ENCODE measurements at places on chromosomes 6 and 20. TPM values are rescaled to one million over a fixed set of nuclear protein-coding genes. Genes with fewer than 3 reads are reported as not detected.

GRCh38 chr6:91083211-91083610, 496.3 kb upstream of the MAP3K7 start:
- DNase-seq: peak; percentile 34

- DNase-seq: no peak
These were observed 14.0 kb downstream of the KCNQ2 start for GRCh38 chr20:63458170-63459069.

DNA sequence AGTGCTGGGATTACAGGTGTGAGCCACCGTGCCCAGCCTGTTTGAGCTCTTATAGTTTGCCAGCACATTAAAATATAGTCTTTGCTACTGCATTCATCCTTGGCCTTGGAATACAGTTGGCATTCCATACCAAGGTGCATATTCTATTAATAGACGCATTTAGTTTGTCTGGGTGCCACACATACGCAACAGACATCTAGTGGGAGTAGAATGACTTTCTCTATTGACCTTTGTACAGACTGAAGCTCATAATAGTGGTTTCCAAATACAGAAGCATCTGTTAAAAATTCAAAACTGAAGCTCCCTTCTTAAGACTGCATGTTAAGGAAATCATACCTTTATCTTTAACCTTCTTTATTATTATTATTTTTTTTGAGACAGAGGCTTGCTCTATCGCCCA, 46.7 kb upstream of the FNDC1 start:
- no peak for DNase-seq

Gene MAPK13
- 7.6 TPM for total RNA-seq

DNA sequence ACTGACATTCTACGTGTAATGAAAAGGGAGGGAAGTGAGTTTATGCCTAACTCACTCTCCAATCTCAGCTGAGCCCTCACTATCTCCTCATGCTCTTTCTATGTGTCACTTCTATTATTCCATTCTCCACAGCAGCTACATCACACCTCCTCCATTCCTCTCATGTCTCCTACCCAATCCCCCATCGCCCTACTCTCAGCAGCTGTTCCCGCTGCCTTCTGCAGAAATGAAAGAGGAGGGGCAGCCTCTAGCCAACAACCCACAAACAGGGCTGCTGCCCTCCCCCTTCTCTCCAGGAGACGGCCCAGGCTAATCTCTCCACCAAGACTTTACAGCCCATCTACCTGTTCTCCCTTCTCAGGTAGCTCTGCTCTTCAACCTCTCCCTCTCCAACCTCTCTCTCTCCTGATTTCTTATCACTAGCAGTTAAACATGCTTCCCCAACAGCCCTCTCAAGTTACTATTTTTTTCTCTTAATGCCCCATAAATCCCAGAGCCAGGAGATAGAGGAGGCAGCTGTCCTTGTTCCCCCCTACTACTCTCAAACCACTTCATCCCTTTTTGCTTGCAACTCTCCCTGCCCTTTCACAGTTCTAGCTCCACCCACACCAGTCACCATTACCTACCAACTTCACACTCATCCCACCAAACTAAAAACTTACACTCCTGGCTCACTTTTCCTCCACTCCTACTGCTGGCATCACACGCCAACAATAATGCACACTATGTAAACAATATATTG, 136.5 kb downstream of the BTBD9 start:
- DNase-seq: no peak

Gene CLIC5
- not detected for total RNA-seq

DNA sequence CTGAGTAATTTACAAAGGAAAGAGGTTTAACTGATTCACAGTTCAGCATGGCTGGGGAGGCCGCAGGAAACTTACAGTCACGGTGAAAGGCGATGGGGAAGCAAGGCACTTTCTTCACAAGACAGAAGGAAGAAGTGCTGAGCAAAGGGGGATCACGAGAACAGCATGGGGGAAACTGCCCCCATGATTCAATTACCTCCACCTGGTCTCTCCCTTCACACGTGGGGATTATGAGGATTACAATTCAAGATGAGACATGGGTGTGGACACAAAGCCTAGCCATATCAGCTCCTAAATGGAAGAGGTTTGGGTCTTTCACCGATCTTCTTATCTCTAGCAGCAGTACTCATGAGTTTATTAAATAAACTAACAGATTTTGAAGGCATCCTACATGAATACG, 152.9 kb upstream of the RUNX2 start:
- DNase-seq: no peak

DNA sequence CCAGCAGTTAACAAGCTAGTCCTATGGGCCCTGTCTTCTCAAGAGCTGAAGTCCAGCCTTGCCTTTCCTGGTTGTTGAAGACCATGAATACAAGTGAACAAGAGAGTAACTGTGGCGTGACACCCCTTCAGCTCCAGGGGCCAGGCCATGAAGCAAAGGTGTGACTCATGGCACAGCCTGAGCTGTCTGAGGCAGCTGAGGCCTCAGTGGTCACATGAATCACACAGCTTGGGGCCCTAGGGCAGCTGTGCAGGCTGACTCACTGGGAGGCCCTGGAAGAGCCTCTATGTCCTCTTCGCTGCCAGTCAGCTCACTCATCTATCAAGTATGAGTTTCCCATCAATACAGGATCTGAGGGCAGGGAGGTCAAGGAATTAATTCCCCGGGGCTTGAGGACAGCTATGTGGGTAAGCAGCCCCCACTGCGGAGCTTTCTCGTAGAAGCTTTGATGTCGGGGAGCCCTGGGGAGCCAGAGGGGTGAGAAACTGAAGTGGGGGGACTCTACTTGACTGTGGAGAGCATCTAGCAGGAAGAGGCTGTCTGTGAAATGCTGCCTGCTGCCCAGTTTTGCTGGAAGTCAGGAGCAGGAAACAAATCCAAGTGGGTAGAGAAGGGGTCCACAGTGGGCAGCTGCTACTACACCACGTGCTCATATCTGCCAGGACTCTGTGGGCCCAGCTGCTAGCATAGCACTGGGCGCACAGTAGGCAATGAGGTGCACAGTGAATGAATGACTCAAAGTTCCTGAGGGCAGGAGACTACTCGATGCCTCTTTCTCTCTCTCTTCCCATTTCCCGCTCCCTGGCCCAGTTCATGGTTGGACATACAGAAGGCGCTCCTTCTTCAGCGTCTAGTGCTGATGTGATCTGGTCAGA, 13.7 kb upstream of the FAM83C start:
- DNase-seq: peak; percentile 100

- peak; percentile 26 for DNase-seq
These were observed 776 bp downstream of the PPIL1 start for GRCh38 chr6:36873612-36874442.

All from fibroblast of lung (primary cell).